ENCODE measurements at places on chromosomes 7 and 10.

- DNase-seq, result no peak
Measured at GRCh38 chr7:89988074-89988473, 166.2 kb upstream of the STEAP1 start.

GRCh38 chr7:28988810-28989209 lies 30.7 kb upstream of the TRIL start:
- DNase-seq, result no peak

- DNase-seq, result no peak
Measured at GRCh38 chr7:114183311-114184088, 231.1 kb upstream of the FOXP2 start.

DNA sequence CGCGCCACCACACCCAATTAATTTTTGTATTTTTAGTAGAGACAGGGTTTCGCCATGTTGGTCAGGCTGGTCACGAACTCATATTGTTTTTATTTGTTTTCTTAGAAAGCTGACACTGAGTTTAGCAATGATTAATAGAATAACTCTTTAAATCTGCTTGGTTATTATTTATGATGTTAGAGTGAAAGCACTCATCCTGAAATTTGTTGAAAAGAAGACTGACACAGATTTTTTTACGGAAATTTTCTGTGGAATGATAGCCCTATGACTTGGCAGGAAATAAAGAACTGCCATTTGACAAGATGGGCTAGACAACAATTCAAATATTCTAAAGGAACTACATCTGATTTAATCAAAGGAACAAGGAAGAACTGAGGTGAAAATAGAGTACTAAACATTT lies 4.3 kb upstream of the GSAP start:
- no peak for DNase-seq

- DNase-seq, result peak; percentile 20
Measured at GRCh38 chr7:134255814-134256213, 60.9 kb downstream of the SLC35B4 start.

- DNase-seq, result no peak
Measured at GRCh38 chr10:8041284-8041991, 13.1 kb upstream of the GATA3 start.

DNA sequence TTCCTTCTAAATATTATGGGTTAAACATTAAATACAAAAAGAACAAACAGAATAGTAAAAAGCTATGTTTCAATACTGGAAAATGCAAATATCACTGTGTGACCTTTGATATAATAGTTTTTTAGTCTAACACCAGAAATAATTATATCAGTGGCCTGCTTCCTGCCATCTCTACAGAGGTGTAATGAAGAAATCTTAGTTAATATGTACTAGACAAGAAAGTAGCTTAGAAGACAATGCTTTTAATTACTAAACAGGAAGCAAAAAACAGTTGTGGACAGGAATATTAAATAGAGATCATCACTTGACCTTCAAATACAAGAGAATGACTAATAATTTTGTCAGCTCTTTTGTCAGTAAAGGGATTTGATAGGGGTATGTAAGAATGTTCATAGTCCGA lies 47.4 kb upstream of the LRRN3 start:
- DNase-seq, result no peak

DNA sequence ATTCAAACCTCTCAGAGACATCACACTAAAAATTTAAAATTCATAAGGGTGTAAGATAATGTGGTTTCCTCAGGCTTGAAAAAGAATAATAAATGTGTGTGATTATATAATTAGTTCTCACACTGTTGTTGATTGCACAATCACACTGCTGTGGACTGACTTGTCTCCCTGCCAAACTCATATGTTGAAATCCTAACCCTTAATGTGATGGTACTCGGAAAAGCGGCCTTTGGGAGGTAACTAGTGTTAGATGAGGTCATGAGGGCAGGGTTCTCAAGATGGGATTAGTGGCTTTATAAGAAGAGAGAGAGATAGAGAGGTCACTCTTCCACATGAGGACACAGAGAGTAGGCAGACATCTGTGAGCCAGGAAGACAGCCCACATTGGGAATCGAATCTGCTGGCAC lies 128.5 kb upstream of the COL1A2 start:
- no peak for DNase-seq

DNA sequence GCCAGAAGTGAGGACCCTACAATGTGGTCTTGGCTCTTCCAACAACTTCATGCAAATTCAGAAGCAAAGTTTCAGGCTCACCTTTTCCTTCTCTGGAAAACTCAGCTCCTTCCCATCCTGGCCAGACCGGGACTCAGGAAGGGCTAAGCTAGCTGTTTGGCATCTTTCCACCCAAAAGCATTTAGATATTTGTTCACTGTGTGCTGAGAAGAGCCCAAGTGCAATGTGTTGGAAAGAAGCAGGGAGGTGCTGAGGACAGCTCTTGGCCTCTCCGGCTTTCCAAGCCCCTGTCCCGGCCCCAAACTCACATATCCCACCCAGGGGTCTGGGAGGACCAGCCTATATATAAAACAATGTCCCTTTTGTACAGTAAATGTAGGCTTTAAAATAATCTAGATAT lies 44.5 kb downstream of the MKI67 start:
- DNase-seq, result no peak

GRCh38 chr7:47625861-47626715 lies 44.2 kb upstream of the TNS3 start:
- DNase-seq, result no peak

GRCh38 chr10:15344876-15345285 lies 26.2 kb downstream of the FAM171A1 start:
- no peak for DNase-seq

DNA sequence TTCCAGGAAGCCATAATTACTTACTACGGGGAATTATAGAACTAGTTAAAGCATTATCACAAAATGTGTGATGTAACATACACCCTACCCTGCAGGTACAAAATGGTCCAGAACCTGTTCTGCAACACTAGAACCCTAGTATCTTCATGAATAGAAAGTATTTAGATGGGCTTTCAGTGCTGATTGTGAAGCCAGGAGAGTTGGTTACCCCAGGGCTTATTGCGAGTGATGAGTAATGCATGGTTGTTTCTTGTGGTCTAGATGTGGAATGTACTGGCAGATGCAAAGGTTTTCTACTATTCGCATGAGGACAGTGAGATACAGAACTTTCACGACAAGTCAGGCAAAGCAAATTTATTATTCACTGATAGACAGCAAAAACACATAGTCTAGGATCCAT lies 33.6 kb upstream of the AGR3 start:
- DNase-seq, result no peak

DNA sequence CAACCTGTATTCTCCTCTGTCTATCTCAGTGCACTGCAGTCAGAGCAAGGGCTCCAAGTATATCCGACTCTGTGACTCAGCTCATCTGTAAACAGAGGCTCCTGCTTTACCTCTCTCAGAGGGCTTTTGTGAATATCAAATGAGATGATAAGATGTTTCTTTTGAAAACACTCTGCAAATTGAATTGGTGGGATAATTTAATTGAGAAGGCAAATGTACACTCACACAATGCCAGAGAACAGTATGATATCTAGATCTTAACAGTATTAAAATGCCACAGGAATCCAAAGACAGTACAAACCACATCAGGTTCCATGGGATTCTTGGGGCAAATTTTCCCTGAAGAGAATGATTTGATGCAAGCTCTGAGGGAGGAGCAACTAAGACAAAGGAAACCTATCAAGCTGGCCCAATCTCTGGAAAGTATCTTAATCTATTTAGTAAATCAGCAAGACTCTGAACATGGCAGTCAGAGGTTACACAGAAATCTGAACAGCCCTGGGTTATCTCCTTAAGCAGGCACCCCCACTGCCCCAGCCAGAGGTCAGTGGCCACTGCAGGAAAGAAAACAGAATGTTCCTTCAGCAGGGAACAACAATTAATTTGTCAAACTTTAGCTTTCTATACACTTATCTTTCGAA lies 45.9 kb downstream of the DOCK4 start:
- no peak for DNase-seq

- no peak for DNase-seq
Measured at GRCh38 chr7:69035826-69036225, 562.4 kb upstream of the AUTS2 start.

- no peak for DNase-seq
Measured at GRCh38 chr7:14859267-14859666, 43.3 kb downstream of the DGKB start.

- peak; percentile 41 for DNase-seq
Measured at GRCh38 chr10:80596391-80597257, 58.9 kb downstream of the SH2D4B start.

GRCh38 chr7:55187701-55188491 lies 169.1 kb downstream of the EGFR start:
- DNase-seq, result no peak

DNA sequence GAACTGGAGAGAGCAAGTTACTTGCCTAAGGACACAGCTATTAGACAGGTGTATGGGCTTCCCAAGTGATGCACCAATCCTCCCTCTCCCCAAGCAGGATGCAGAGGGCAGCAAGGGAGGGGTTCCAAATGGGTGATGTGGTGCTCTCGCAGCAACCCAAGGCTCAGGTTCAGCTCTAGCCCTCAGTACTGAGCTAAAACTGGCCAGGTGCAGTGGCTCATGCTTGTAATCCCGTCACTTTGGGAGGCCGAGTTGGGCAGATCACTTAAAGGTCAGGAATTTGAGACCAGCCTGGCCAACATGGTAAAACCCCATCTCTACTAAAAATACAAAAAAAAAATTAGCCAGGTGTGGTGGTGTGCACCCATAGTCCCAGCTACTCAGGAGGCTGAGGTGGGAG lies 40.7 kb downstream of the GPRIN2 start:
- no peak for DNase-seq

DNA sequence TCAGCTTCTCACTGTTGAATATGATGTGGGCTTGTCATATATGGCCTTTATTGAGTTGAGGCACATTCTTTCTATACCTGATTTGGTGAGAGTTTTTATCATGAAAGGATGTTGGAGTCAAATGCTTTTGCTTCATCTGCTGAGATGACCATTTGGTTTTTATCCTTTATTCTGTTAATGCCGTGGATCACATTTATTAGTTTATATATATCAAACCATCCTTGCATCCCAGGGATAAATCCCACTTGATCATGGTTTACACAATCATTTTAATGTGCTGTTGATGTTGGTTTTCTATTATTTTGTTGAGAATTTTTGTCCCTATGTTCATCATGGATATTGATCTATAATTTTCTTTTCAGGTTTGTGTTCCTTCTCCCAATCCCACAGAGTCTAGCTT lies 67.0 kb downstream of the EBLN1 start:
- DNase-seq, result no peak

DNA sequence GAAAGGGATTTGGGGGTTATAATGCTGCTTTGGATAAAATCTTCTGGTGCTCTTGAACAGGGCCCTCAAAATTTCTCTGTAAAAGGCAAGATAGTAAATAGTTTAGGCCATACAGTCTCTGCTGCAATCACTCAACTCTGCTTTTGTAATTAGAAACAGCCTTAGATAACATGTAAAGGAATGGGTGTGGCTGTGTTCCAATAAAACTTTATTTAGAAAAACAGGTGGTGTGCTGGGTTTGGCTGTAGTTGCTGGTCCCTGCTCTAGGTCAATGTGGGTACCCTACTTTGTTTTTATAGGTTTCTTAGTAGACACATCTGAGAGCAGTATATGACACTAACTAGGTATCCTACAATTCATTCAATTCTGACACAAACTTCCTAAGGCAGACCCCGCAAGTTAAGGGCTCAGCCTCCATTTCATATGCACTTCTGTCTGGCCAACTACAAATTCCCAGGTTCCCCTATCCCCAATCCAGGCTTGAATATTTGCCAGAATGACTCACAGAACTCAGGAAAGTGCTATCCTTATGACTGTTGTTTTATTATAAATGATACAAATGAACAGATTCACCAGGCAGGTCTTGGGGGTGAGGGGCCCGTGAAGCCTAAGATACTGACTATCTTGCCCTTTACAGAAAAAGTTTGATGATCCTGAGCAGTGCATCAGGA lies 349.9 kb downstream of the RPS24 start:
- DNase-seq, result no peak

GRCh38 chr10:80100116-80100515 lies 21.7 kb downstream of the TMEM254 start:
- DNase-seq, result no peak

DNA sequence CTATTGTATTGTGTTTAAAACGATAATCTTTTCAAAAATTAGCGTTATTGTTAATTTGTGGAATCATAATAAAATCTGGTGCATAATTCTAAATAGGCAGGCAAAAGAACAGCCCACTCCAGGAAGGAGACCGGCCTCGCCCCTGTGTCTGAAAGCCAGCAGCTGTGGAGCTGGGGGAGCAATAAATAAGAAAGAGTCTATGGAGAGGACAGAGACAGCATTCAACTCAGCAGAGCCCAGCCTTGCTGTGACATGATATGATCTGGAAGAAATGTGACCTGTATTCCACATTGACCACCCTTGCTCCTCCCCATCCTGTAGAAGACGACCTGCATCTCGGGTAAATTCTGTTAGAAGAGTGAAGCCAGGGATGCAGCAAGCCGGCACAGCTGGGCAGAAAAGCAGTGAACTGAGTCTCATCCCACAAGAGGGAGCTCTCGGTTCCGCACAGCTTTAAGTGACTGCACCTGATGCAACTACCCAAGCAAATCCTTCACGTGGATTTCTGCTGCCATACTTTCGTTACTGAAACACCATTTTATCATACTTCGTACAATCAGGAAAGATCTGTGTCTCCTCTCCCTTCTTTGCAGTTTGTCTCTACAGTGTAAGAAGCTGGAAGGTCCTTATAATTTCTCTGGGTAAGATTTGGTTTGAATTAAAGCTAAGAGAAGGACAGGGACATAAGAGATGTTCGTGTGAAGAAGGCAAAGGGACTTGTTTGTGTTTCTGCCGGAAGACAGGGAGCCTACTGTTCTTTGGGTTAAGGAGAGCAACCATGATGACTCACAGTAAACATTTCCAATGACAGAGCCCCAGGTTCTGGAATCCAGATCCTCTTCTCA lies 427.1 kb downstream of the GPAM start:
- DNase-seq, result peak; percentile 66

DNA sequence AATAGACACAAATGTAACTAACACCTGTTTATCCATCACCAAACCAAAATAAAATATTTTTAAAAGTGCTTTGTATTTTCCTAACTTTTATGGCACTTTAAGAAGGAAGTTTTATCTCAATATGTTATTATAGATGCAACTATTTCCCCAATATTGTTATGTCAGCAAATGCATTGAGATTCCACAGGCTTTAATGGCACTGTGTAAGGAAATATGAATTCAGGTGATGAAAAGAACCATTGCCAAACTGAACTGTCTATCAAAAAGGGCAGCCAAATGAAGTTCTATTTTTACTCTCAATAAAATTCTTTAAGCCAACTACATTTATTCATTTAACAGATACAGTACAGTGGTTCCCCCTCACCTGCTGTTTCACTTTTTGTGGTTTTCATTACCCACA lies 67.2 kb upstream of the OIT3 start:
- no peak for DNase-seq

- DNase-seq, result no peak
Measured at GRCh38 chr10:10054466-10054865, 963.2 kb upstream of the CELF2 start.

GRCh38 chr7:26477381-26477990 lies 185.8 kb downstream of the SNX10 start:
- DNase-seq, result no peak

DNA sequence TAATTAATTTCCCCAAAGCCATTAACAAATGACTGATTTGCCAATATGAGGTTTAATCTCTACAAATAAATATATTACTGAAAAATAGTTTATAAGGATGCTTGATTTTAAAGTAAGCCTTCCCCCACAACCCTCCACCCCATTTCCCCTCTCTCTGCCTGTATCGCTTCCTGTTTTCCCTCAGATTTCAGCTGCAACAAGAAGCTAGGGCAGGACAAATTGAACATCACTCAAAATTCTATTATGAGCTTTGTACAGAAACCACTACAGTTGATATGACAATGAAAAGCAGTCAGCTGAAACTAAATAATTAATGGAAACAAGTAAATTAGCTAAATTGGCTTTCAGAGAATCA lies 109.0 kb upstream of the SP4 start:
- DNase-seq, result no peak
